Muscle of leg (tissue), 16 donors: ENCODE measurements at places on chromosomes 12 and 14. TPM values are rescaled to one million over a fixed set of nuclear protein-coding genes. Genes with fewer than 3 reads are reported as not detected.

VRK1 gene
- total RNA-seq: 18.4 TPM

LIN52 gene
- 7.9 TPM for total RNA-seq

ASPG gene
- 0.71 TPM for total RNA-seq

PAH gene
- 0.22 TPM for total RNA-seq

TAS2R14 gene
- total RNA-seq: 2.5 TPM

RD3L gene
- not detected for total RNA-seq

B4GALNT3 gene
- total RNA-seq: 6.0 TPM

THAP2 gene
- 12.9 TPM for total RNA-seq

HOTAIR gene
- total RNA-seq: 1.8 TPM

SLC25A47 gene
- 0.09 TPM for total RNA-seq

ABCB9 gene
- total RNA-seq: 3.9 TPM

CDK4 gene
- total RNA-seq: 92.1 TPM

CARMIL3 gene
- total RNA-seq: 0.27 TPM

MYO1H gene
- not detected for total RNA-seq

CLEC14A gene
- 21.3 TPM for total RNA-seq

PTHLH gene
- total RNA-seq: 2.5 TPM

POTEM gene
- total RNA-seq: not detected

ACRBP gene
- total RNA-seq: 1.4 TPM

CCDC38 gene
- 0.09 TPM for total RNA-seq

RASSF3 gene
- 32.5 TPM for total RNA-seq

CACNA1C gene
- 3.6 TPM for total RNA-seq

PTGER2 gene
- 1.4 TPM for total RNA-seq

ANKRD33 gene
- total RNA-seq: 0.04 TPM

TMED8 gene
- total RNA-seq: 4.5 TPM

DACT1 gene
- total RNA-seq: 26.6 TPM

RILPL1 gene
- total RNA-seq: 26.2 TPM

PLXNC1 gene
- total RNA-seq: 11.7 TPM

AACS gene
- total RNA-seq: 22.9 TPM

KRT82 gene
- not detected for total RNA-seq

NGDN gene
- total RNA-seq: 45.8 TPM

IAPP gene
- not detected for total RNA-seq

ENDOU gene
- 0.31 TPM for total RNA-seq

CNTN1 gene
- total RNA-seq: 33.0 TPM

TAC3 gene
- total RNA-seq: 0.09 TPM

RAD51B gene
- total RNA-seq: 16.5 TPM

CAPZA3 gene
- total RNA-seq: not detected

GPR84 gene
- total RNA-seq: not detected
